GM06990 (cell line): ENCODE measurements at places on chromosomes 16 and 17.

DNA sequence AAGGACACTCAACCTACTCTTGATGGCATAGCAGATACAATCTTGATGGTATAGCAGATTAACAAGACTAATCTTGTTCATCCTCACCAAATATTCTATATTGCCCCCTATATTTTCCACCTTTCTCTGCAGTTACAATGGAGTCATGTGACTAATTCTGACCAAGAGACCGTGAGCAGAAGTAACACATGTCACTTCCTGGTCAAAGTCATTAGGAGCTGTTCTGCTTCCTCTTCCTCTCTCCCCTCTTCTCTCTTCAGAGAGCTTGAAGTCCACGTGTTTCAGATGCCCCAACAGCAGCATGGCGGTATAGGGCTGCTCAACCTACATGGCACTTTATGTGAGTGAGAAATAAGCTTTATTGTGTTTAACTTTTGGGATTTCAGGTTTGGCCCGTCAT, 55.3 kb upstream of the ERCC4 start:
- DNase-seq: peak; percentile 11

DNA sequence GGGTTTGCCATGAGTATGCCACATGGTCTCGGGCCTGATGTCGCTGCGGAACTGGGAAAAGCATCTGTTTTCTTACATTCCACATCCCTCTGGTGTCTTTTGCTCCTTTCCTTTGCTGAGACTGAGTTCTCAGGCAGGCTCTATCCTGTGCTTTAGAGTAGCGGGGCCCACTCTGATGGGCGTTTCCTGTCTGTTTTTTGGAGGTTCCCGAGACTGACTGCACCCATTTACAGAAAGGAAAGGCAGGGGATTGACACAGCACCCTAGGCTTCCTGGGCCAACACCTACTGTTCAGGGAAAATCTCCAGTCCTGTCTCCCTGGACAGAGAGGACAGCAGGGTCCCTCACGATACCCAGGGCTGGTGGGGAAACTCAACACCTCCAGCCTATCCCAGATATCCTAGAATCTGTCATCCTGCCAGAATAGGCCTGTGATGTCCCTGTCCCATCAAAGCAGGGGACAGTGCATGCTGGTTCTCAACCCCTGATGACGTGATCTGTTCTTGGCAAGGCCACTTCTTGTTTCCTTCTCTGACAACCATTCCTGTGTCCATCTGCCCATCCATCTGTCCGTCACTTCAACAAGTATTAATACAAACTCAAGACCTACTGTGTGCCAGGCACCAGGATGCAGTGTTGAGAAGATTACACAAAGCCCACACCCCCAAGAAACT, 42.2 kb downstream of the ACTG1 start:
- no peak for DNase-seq

DNA sequence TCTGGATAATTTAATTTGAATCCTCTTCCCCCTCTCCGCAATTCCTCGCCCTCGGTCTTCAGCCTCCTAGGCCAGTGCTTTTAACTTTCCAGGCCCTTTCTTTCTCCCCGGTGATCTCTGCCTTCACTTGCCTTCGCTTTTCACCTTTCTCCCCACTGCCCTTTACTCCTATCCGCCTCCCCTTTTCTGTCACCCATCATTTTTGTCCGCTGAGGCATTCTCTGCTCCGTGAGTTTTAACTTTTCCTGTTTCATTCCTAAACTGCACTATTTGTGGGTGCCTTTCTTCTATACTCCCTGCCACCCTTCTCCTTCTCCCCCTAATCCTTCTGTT, 729 bp downstream of the LONP2 start:
- DNase-seq: no peak

DNA sequence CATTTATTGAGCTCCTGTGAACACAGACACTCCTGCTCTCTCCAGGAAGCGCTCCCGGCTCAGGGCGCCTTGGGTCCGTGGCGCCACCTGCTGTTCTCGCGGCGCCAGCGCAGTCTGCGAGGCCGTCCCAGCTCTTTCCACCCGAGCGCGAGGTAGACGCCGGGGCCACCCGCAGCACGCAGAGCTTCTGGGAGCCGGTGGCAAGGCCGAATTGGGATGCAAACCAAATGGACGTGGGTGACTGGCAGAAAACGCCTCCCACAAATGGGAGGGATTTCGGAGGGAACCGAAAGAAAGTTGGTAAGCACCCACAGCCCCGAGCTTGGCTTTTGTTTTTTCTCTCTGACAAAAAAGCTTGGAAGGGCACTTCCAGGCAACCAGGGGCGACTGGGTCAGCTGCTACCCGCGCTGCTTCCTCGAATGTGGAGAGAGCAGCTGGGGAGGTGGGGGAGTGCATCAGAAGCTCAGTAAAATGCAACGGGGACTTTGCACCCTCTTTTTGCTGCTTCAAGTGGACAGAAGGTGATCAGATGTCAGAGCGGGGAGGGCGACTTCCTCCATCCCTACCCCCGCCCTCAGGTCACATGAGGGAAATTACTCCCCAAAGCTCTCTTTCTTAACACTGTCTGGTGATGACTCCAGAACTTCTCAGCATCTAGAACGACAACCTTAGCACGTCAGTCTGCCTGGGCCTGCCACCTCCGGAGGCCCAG, 13.5 kb upstream of the N4BP1 start:
- DNase-seq: peak; percentile 84

- DNase-seq: no peak
Observed at GRCh38 chr16:53611179-53611696, 92.4 kb downstream of the RPGRIP1L start.

GRCh38 chr17:78468366-78468765, 89.9 kb downstream of the PGS1 start:
- no peak for DNase-seq

- DNase-seq: no peak
Observed at GRCh38 chr16:68860978-68861892, 17.9 kb downstream of the TANGO6 start.

GRCh38 chr16:75035410-75035968, 36.7 kb downstream of the ZNRF1 start:
- no peak for DNase-seq

- DNase-seq: peak; percentile 80
Observed at GRCh38 chr17:75864448-75864871, 9.3 kb upstream of the WBP2 start.

- DNase-seq: no peak
Observed at GRCh38 chr17:30794372-30794771, 30.1 kb downstream of the CRLF3 start.

GRCh38 chr16:65538976-65539375, 417.1 kb upstream of the CDH11 start:
- DNase-seq: no peak

- DNase-seq: peak; percentile 32
Observed at GRCh38 chr17:51371732-51372151, 111.4 kb downstream of the UTP18 start.

- no peak for DNase-seq
Observed at GRCh38 chr16:79336437-79337229, 263.9 kb downstream of the MAF start.

DNA sequence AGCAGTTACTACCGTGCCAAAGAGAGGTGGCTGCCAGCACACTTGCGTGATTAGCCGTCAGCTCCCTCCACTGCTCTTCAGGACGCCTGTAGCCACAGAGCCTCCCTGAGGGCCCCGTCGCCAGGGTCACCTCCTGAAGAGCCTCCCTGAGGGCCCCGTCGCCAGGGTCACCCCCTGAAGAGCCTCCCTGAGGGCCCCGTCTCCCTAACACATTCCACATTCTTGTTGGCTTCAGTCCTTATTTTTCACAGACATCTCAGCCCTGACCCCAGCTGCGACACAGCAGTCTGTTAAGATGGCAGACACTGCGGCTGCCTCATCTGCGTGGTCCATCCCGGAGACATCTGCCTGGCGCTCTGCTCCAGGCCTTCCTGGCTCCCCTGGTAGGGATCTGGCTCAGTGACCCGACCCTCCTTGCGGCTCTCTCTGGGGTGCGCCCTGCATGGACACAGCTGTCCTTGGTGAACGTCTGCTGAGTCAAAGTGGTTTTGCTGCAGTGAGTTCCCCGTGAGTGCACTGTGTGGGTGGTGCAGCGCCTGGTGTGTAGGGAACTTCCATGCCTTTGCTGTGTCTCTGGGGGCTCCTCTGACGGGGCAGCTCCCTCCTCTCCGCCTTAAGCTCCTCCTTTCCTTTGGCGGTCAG, 11.4 kb downstream of the ACSF3 start:
- peak; percentile 13 for DNase-seq

DNA sequence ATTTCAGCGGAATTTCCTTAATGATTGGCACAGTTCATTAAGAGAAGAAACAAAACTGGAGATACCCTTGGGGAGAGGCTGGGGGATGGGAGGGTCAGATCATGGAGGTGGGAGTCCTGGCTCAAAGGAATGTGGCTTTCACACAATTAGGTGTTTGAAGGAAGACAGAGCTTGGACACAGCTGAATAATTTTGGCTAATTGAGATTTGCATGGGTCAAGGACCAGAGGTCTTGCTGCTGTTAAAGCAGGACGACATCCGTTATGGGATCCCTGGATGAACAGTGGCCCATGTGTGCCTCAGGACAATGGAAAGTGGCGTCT, 160.3 kb downstream of the HS3ST3B1 start:
- DNase-seq: no peak

- DNase-seq: no peak
Observed at GRCh38 chr17:78896091-78896833, 6.7 kb downstream of the CEP295NL start.

GRCh38 chr16:48687421-48688038, 77.5 kb upstream of the N4BP1 start:
- peak; percentile 13 for DNase-seq

GRCh38 chr16:212999-213398, 16.2 kb downstream of the LUC7L start:
- DNase-seq: no peak

GRCh38 chr17:31425282-31426040, 34.0 kb downstream of the RAB11FIP4 start:
- DNase-seq: no peak

GRCh38 chr17:74776990-74777389, 845 bp upstream of the NAT9 start:
- no peak for DNase-seq

GRCh38 chr16:10509534-10510025, 70.8 kb downstream of the EMP2 start:
- peak; percentile 30 for DNase-seq

GRCh38 chr16:85729452-85730185, 21.3 kb downstream of the C16orf74 start:
- no peak for DNase-seq

GRCh38 chr16:68902003-68902968, 59.0 kb downstream of the TANGO6 start:
- DNase-seq: peak; percentile 5

DNA sequence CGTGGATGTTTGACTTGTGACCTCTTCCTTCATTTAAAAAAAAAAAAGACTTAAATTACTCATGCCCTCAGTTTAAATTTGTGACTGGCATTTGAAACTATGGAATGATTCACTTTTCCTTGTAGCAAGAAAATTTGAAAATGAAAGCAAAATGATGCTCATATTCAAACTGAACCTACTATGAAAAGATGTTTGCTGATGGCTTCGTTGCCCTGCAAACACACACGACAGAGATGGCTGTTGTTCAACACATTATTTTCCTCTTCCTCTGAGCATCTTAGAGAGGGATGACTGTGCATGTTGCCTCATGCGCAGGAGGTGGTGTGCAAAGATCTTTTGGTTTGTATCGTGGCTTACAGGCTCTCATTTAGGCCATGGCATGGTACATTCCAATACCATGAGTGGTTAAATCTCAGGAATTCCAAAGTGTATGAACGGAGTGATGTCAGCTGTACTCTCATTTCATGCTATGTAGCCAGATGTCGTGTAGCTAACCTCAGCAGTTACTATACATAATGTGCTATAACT, 164.5 kb downstream of the PRKCA start:
- DNase-seq: no peak

DNA sequence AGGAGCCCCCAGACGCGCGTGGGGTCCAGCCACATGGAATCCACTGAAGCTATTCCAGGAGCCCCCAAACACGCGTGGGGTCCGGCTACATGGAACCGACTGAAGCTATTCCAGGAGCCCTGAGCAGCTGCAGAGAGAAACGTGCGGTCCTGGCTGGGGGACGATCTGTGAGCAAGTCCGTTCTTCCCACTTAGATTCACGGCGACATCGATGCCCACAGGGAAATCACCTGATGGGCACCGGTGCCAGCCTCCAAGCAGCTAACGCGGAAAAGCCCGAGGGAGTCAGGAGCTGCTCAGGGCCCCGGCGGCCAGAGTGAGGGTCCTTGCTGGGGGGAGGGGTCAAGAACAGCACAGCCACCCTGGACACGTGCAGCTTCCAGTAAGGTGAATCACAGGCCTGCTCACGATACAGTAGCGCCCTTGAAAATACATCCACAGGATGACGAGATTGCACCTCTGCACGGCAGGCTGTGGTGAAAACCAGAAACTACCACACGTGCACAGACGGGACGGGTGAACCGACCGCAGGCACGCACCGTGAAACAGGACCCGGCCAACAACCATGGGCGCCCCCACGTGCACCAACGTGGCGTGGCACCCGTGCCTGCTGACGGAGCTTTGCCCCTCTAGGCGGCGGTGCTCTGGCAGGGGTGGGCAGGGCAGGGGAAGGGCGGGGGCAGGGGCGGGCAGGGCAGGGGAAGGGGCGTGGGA, 77.7 kb upstream of the GNG13 start:
- no peak for DNase-seq

- no peak for DNase-seq
Observed at GRCh38 chr16:87924811-87925670, 11.3 kb downstream of the CA5A start.

- no peak for DNase-seq
Observed at GRCh38 chr16:12011565-12011964, 35.0 kb downstream of the SNX29 start.

GRCh38 chr17:57987581-57988300, at the start of gene VEZF1:
Gene VEZF1 (minus strand): TSS chr17:57988254. CDS start chr17:57988111, 143 bp downstream.
- peak; percentile 82 for DNase-seq

- DNase-seq: no peak
Observed at GRCh38 chr16:76854234-76854633, 336.8 kb upstream of the MON1B start.

DNA sequence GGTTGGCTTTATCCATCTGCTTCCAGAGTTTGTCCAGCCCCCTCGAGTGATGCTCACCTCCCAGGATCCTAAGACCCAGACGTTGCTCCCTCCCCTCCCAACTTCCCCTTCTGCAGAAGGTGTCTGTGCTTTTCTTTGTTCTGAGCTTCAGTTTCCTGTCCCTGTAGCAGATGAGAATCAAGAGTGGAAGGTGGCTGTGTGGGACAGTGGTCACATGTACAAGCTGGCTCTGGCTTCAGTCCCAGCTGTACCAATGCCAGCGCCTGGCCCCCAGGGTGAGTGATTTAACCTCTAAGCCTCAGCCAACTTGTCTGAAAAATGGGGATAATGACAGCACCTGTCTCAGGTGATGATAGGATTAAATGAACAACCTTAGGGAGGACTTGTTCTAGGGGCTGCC, 7.7 kb downstream of the PRR15L start:
- no peak for DNase-seq

DNA sequence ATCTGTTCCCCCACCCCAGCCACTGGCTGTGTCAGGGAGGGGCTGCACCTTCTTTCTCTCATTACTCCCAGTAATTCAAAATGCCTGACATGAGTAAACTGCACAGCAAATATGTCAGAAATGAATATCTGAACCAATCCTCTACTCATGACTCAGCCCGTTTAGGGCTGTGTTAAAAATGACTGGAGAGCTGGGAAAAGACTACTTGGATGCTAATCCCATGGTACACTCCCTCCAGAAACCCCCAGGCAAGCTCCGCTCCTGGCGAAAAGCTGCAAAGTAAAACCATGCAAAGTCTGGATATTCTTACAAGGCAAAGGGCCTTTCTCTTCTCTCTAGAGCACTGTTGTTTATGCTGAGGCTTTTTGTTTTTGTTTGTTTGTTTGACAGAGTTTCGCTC, 448.1 kb upstream of the DYNLRB2 start:
- no peak for DNase-seq
